ENCODE measurements at places on chromosomes 4 and X. TPM values are rescaled to one million over a fixed set of nuclear protein-coding genes. Genes with fewer than 3 reads are reported as not detected.

The PPP1R2C gene
- total RNA-seq: 5.4 TPM

DNA sequence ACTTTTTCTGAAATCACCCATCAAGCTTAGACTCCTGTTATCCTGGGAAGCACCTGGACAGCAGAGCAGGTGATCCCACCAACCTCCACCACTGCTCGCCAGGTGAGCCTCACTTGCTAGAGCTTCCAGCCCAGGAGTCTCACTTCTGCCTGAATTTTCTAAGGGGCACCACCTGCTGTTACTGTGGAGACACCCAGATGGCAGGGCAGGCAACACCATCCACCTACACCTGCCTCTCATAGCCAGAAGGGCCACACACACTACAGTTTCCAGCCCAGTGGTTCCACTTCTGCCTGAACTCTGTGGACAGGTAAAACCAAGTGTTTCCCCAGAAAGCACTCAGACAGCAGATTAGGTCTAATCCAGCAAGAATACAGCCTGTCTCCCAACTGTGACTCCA lies 262.0 kb downstream of the ARAP2 start:
- no peak for DNase-seq

GRCh38 chr4:156764145-156764544 lies 207.5 kb downstream of the PDGFC start:
- no peak for DNase-seq

DNA sequence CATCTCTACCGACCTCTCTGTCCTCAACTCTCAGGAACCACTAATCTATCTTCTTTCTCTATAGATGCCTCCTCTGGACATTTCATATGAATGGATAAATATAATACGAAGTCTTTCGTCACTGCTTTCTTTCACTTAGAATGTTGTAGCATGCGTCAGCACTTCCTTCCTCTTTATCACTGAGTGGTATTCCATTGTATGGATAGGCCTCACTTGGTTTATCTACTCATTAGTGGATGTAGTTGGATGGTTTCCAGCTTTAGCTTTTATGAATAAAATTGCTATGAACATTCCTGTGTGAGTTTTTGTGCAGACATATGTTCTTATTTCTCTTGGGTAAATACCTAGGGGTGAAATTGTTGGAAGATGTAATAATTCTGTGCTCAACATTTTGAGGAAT lies 528.2 kb upstream of the FAT1 start:
- DNase-seq: no peak

GRCh38 chr4:14180983-14181601 lies 553.6 kb upstream of the BOD1L1 start:
- DNase-seq: no peak

GRCh38 chr4:137425281-137425680 lies 107.0 kb downstream of the PCDH18 start:
- no peak for DNase-seq

DNA sequence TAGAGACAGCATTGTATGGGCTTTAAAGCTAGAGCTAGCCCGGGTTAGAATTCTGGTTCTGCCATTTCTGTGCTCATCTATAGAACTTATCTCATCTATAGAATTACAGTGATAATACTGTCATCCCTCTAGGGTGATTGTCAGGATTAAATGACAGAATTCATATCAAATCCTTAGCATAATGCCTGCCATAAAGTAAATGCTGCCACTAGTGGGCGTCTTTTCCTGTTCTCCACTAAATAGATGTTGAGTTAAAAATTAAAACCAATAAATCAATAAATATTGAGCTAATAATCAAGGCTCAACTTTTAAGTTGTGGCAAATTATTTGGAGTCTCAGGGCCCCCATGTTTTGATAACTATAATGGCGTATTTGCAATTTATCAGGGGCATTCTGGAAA lies 19.7 kb downstream of the GRIA3 start:
- DNase-seq: no peak

- peak; percentile 80 for DNase-seq
These were observed 22.1 kb downstream of the TMEM131L start for GRCh38 chr4:153488006-153488891.

GRCh38 chrX:65772842-65773241 lies 105.4 kb downstream of the MSN start:
- DNase-seq: no peak

DNA sequence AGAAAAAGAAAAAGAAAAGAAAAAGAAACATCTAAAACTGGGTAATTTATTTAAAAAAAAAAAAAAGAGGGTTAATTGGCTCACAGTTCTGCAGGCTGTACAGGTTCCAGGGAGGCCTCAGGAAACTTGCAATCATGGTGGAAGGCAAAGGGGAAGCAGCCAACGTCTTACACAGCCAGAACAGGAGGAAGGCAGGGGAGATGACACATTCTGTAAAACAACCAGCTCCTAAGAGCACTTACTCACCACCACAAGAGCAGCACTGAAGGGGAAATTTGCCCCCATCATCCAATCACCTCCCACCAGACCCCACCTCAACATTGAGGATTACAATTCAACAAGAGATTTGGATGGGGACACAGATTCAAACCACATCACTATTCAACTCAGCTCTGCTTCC lies 36.8 kb upstream of the TMEM184C start:
- DNase-seq: no peak

GRCh38 chr4:7379719-7380118 lies 55.0 kb downstream of the PSAPL1 start:
- no peak for DNase-seq

- DNase-seq: no peak
These were observed 15.3 kb downstream of the HOPX start for GRCh38 chr4:56665781-56666180.

- no peak for DNase-seq
These were observed 72.4 kb upstream of the GATB start for GRCh38 chr4:151833174-151833573.

The CCDC149 gene
- total RNA-seq: 0.41 TPM

DNA sequence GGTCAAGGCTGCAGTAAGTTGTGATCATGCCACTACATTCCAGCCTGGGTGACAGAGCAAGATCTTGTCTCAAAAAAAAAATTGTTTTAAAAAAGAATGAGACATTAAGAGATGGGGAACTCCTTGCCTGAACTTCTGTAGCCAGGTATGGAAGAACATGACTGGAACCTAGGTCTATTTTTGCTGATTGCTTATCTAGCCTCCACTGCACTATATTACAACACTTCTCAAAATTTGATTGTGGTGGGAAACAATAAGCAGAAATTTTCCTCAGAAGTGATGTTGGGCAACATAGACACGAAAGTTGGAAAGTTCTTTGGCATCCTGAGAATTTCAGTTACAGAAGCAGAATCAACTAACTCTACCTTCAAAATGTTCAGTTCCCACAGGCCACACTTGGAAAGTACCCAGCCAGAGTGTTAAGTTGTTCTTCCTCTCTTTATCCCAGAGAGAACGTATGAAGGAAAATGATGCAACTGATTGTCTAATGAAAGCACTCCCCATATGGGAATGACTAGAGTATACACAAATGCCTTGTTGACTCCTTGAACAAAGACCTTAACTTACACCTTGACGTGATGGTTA lies 50.0 kb downstream of the LUZP4 start:
- DNase-seq: no peak

GRCh38 chr4:155799116-155799793 lies 40.4 kb downstream of the GUCY1B1 start:
- DNase-seq: no peak

The HSD17B11 gene
- 51.2 TPM for total RNA-seq

- no peak for DNase-seq
These were observed 314 bp downstream of the DNASE1L1 start for GRCh38 chrX:154408659-154409221.

- no peak for DNase-seq
These were observed 218.5 kb upstream of the ANKRD50 start for GRCh38 chr4:124931050-124931449.

The CPZ gene
- not detected for total RNA-seq

GRCh38 chr4:110183643-110184042 lies 14.8 kb downstream of the ELOVL6 start:
- no peak for DNase-seq

The ZFP42 gene
- total RNA-seq: not detected

GRCh38 chrX:69876221-69876620 lies 173.5 kb downstream of the AWAT2 start:
- DNase-seq: no peak

GRCh38 chrX:17788956-17789562 lies 51.8 kb downstream of the SCML1 start:
- DNase-seq: no peak

DNA sequence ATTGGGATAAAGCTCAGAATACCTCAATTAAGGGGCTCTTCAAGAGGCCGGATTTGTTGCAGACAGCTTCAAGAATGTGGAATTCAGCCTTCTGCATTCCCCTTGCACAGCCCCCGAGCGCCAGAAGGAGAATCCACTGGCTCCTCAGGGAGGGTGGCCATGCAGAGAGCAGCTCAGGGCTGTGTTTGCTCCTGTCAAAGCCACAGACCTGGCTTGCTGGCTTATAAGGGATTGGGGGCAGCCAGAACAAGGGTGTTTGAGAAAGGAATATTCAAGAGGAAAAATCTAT lies 36.8 kb downstream of the ING2 start:
- DNase-seq: no peak

DNA sequence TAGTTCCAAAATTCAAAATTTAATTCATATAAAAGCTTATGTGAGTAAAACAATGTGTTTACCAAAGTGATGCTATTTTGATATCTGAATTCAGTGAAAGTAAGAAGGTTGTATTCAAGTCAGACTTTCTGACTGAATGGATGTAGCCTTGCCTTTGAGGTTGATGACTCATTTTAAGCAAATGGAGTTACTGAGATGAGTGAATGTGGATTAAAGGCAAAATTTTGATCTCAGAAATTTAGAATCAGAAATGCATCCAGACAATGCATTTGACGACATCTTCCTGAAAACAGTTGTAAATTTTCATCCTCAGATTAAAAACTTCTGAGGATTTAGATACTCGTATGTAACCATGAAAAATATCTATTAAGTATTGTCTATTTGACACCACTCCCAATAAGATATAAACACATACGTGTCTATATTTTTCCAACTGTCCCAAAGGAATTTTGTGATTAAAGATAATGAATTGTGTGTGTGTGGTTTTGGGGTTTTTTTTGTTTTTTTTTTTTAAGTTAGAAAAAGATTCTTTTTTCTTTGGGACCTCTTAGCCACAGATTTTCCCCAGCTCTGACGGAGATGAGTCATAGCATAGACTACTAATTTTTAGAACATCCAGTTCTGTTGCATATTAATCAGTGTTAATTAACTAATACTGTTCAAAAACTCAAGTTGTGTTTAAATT lies 34.4 kb downstream of the NFKB1 start:
- DNase-seq: no peak

The SLC38A5 gene
- 35.7 TPM for total RNA-seq

- no peak for DNase-seq
These were observed 86.5 kb downstream of the DRD5 start for GRCh38 chr4:9867751-9868425.

DNA sequence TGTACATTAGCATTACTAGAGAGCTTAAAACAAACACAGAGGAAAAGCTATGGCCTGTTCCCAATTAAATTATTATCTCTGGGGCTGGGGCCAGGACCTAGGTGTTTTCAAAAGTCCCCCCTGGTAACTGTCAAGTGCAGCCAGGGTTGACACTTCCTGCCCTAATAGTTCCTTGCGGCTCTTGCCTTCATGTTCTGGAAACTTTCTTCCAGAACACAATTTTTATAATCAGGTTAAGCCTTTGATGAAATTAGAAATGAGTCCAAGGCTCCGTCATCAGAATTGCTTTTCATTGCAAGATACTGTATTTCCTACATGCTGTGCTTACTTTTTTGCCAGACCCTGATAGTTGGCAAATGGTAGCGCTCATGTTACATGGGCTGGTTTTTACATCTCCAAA lies 229.6 kb downstream of the UNC5C start:
- DNase-seq: no peak

The IGSF1 gene
- total RNA-seq: not detected

The ADH1B gene
- 3.1 TPM for total RNA-seq

The WAS gene
- total RNA-seq: 92.0 TPM

Data from T-cell (primary cell).